ENCODE measurements at places on chromosomes 4 and X.

- no peak overlapping the region for H3K27ac ChIP-seq
- DNase-seq = no peak
- no peaks in the 10 kb centered on the region for H3K36me3 ChIP-seq
- H3K4me1 ChIP-seq = no peaks in the 10 kb centered on the region
- no peaks in the 10 kb centered on the region for H3K27me3 ChIP-seq
These were observed 318.7 kb downstream of the SLC7A11 start for GRCh38 chr4:137923494-137923893.

GRCh38 chrX:9681422-9681821 is 84.2 kb downstream of the GPR143 start:
- peaks cover 3% of the 10 kb centered on the region for H3K4me1 ChIP-seq
- peak; percentile 85 for DNase-seq
- no peaks in the 10 kb centered on the region for H3K27me3 ChIP-seq
- H3K27ac ChIP-seq = no peak overlapping the region
- no peak overlapping the region for H3K4me3 ChIP-seq

DNA sequence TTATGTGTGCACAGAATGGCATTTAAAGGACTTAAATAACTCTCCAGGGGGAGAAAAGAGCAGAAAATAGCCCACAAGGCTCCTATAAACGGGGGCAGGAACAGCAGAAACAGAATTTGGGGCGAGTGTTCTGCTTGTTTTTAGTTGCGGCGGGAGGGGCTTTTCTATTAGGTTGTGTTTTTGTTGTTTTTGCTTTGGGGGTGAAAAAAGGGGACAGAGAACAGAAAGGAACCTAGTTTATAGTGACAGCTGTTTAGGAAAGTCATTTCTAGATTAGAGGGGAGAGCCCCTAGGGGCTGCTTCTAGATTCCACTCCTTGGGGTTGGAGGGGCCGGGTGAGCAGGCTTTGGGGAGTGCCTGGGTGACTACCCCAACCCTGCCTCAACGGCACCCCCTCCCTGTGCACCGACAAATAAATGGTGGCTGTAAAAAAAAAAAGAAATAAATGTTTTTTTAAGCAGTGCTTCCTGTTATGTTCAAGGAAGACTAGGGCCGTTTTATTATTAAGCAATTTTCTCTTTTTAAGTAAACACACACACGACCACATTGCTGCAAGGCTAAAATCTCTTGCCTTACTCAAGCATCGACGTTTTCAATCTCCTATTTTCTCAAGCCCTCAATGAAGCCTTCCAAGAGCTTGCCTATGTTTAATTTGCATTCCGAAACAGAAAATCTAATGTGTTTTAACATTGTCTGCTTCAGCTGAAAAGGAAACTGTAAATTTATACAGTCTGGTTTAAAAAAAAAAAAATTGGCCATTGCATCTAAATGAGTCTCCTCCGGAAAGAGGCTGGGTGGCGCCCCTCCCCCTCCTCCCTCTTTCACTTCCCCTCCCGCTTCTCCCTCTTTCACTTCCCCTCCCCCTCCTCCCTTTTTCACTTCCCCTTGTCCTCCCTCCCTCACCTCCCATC is 123.3 kb upstream of the TBL1X start:
- H3K27ac ChIP-seq = peak overlapping the region; percentile 71
- H3K4me3 ChIP-seq = peak overlapping the region; percentile 53
- H3K36me3 ChIP-seq = no peaks in the 10 kb centered on the region
- H3K27me3 ChIP-seq = no peaks in the 10 kb centered on the region
- DNase-seq = peak; percentile 89
- H3K4me1 ChIP-seq = peaks cover 6% of the 10 kb centered on the region

DNA sequence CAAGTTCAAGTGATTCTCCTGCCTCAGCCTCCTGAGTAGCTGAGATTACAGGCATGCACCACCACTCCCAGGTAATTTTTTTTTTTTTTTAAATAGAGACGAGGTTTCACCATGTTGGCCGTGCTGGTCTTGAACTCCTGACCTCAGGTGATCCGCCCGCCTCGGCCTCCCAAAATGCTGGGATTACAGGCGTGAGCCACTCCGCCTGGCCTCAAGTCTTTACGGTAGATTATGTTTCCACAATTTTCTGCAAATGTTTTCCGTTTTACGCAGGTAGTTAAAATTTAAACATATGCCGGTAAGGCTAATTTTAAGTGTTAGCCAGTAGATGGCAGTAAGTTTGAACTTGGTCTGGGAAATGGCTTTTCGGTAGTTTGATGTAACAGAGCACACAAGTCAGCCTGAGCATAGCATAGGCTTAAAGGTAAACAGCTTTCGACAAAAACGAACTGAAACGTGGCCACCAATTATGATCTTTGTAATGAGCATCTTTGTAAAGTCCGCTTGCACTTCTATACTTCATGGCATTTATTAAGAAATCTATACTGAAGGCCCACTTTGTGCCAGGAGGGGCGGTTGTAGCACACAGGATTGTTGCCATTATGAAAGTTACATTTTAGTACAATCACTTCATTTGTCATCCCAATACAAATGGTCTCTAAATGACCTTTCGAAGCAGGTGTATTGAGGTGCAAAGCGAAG is 31.1 kb downstream of the CCKAR start:
- H3K4me3 ChIP-seq = peak overlapping the region; percentile 62
- no peaks in the 10 kb centered on the region for H3K36me3 ChIP-seq
- H3K4me1 ChIP-seq = peaks cover 5% of the 10 kb centered on the region
- peak; percentile 62 for DNase-seq

- H3K27ac ChIP-seq = no peak overlapping the region
- H3K27me3 ChIP-seq = no peaks in the 10 kb centered on the region
- no peak overlapping the region for H3K4me3 ChIP-seq
- no peak for DNase-seq
- H3K4me1 ChIP-seq = no peaks in the 10 kb centered on the region
These were observed 15.0 kb upstream of the REST start for GRCh38 chr4:56892691-56893090.

- no peaks in the 10 kb centered on the region for H3K27me3 ChIP-seq
- no peaks in the 10 kb centered on the region for H3K4me1 ChIP-seq
- no peak overlapping the region for H3K4me3 ChIP-seq
- no peak overlapping the region for H3K27ac ChIP-seq
These were observed 158.4 kb downstream of the EMCN start for GRCh38 chr4:100359441-100359840.

DNA sequence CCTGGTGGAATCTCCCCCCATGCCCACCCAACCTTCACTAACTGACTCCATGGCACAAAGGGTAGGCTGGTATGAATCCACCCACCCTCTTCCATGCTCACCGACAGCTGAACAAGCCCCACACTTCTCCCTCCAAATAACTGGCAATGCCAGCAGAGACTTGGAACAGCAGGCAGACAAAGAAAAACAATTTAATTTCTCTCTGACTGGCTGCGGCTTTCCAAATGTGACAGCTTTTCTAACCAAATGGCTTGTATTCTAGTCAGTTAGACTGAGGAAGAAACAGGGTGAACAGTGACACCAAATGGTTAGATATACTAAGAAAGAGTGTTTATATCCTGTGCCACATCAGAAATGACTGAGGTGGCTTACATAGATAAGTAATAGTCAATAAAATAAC is 199.3 kb upstream of the ADAMTS3 start:
- no peak overlapping the region for H3K4me3 ChIP-seq
- H3K27ac ChIP-seq = peak overlapping the region; percentile 50
- H3K27me3 ChIP-seq = peaks cover 3% of the 10 kb centered on the region
- peaks cover 3% of the 10 kb centered on the region for H3K4me1 ChIP-seq
- DNase-seq = no peak

- H3K4me3 ChIP-seq = no peak overlapping the region
- H3K4me1 ChIP-seq = no peaks in the 10 kb centered on the region
- DNase-seq = no peak
- no peaks in the 10 kb centered on the region for H3K36me3 ChIP-seq
These were observed 8.1 kb upstream of the SRD5A3 start for GRCh38 chr4:55337944-55338343.

DNA sequence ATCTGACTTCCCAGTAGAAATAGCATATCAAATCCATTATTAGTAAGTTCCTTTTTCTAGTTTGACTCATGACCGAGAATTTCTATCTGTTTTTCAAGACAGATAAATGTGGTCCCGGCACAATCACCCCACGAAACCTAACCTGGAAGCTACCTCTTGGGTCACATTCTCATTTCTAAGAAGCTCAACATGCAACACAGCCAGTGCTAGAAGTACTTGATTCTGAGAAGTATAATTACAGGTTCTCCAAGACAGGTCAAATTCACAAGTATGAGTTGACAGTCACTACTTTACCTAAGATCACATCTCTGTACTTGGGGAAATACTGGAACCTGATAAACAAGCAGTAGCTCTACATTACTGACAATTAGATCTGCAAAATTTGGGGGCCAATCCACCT is 54.0 kb upstream of the PLAC1 start:
- DNase-seq = no peak
- H3K27me3 ChIP-seq = no peaks in the 10 kb centered on the region
- H3K36me3 ChIP-seq = no peaks in the 10 kb centered on the region
- no peak overlapping the region for H3K27ac ChIP-seq
- no peak overlapping the region for H3K4me3 ChIP-seq

DNA sequence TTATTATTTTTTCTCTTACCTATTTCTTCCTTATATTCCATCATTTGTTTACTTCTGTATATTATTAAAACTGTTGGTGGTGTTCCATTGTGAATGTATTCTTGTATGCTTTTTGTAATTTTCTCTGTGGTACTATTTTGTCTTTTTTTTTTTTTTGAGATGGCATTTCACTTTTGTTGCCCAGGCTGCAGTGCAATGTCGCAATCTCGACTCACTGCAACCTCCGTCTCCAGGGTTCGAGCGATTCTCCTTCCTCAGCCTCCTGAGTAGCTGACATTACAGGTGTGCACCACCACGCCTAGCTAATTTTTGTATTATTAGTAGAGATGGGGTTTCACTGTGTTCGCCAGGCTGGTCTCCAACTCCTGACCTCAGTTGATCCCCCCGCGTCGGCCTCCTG is 8.6 kb downstream of the KDM6A start:
- no peaks in the 10 kb centered on the region for H3K4me1 ChIP-seq
- H3K4me3 ChIP-seq = no peak overlapping the region
- no peak overlapping the region for H3K27ac ChIP-seq
- H3K36me3 ChIP-seq = peaks cover 6% of the 10 kb centered on the region

- H3K4me3 ChIP-seq = no peak overlapping the region
- H3K4me1 ChIP-seq = no peaks in the 10 kb centered on the region
- no peak for DNase-seq
- H3K36me3 ChIP-seq = no peaks in the 10 kb centered on the region
- no peaks in the 10 kb centered on the region for H3K27me3 ChIP-seq
- no peak overlapping the region for H3K27ac ChIP-seq
These were observed 30.5 kb downstream of the TMEM271 start for GRCh38 chr4:545612-546011.

DNA sequence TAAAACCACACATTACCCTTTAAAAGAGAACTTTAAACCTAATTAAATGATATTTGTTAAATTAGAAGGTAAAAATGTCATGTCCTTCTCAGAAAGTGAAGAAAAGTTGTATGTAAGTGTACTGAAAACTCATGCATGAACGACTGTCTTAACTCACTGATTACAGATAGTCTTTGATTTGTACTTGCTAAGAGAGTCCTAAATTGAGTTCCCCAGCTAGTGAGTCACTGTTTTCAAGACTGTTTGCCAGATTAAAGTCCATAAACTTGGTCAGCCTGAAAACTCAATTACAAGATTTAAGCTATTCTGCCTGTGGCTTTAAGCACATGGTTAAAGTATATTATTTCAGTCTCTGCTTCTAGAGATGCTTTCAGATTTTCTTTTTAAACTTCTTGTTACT is 124.9 kb upstream of the ZCCHC13 start:
- peaks cover 3% of the 10 kb centered on the region for H3K27me3 ChIP-seq
- no peak overlapping the region for H3K27ac ChIP-seq
- no peaks in the 10 kb centered on the region for H3K4me1 ChIP-seq
- DNase-seq = peak; percentile 47

- H3K27me3 ChIP-seq = no peaks in the 10 kb centered on the region
- no peaks in the 10 kb centered on the region for H3K36me3 ChIP-seq
- no peak overlapping the region for H3K27ac ChIP-seq
- no peak for DNase-seq
These were observed 19.9 kb upstream of the TMSB4X start for GRCh38 chrX:12954981-12955380.

DNA sequence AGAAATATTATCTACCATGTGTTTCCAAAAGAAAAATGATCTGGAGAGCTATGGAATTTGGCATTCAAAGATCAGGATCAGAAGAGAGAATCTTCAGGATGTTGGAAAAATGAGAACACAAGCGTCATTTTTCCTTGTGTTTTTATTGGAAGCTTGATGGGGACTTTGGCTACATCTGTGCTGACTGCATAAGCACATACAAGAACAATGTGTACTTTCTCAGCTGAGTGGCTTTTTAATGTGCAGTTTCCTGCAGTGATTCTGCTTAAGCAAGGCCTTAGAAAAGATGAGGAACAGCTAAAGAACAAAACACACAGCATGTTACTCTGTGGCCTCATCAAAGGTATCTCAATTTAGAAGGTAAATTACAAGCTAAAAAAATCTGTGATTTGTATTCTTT is 1039.9 kb downstream of the GLUD2 start:
- H3K27ac ChIP-seq = no peak overlapping the region
- H3K4me3 ChIP-seq = no peak overlapping the region
- no peaks in the 10 kb centered on the region for H3K4me1 ChIP-seq
- DNase-seq = no peak

GRCh38 chrX:132692066-132692465 is 203.2 kb upstream of the MBNL3 start:
- H3K4me3 ChIP-seq = no peak overlapping the region
- no peaks in the 10 kb centered on the region for H3K36me3 ChIP-seq
- no peak overlapping the region for H3K27ac ChIP-seq
- no peak for DNase-seq
- H3K27me3 ChIP-seq = no peaks in the 10 kb centered on the region

DNA sequence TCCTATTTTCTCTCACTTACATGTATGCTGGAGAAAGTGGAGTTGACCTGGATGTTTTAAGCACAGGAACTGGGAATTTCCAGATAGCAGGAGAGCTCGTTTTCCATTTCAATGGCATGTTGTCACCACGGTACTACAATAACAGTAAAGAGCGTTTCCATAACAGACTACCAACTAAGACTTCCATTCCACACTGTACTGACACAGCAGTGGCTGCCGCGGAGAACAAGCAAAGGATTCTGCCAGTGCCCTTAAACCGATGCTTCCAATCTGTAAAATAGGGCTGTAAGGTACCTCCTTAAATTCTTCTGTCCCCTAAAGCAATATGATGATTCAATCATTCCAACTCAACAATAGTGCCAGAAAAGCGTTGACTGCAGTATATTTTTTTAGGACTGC is 143.9 kb downstream of the KLHL13 start:
- H3K27me3 ChIP-seq = no peaks in the 10 kb centered on the region
- no peak overlapping the region for H3K4me3 ChIP-seq

- no peaks in the 10 kb centered on the region for H3K36me3 ChIP-seq
- DNase-seq = peak; percentile 9
- H3K4me1 ChIP-seq = peaks cover under 1% of the 10 kb centered on the region
- no peak overlapping the region for H3K4me3 ChIP-seq
- H3K27ac ChIP-seq = no peak overlapping the region
These were observed 62.5 kb downstream of the WFS1 start for GRCh38 chr4:6332042-6332668.

- H3K27me3 ChIP-seq = peaks cover 21% of the 10 kb centered on the region
- no peak for DNase-seq
- H3K4me3 ChIP-seq = no peak overlapping the region
- H3K27ac ChIP-seq = no peak overlapping the region
- peaks cover 4% of the 10 kb centered on the region for H3K36me3 ChIP-seq
These were observed 51.1 kb upstream of the PPP2R3B start for GRCh38 chrX:437661-438390.
